Gastrocnemius medialis (tissue), 4 donors: ENCODE measurements at places on chromosomes 12 and 14. TPM values are rescaled to one million over a fixed set of nuclear protein-coding genes. Genes with fewer than 3 reads are reported as not detected.

GRCh38 chr14:53534841-53535240 is 381.7 kb upstream of the DDHD1 start:
- DNase-seq, result no peak

DNA sequence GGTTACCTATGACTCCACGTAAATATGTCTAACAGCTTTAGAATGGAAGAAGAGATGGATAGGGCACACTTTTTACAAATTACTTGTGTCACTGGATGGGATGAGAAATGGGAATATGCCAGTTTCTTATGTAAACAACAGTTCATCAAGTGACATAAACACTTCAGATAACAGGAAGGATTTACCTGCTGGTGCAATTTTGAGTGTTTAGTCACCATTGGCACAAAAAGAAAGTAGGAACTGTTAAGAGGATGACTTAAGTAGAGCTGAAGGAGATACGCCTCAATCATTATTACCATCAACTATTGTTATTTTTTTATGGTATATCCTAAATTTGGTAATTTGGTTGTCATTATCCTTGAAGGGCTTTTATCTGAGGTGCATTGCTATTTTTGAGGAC is 83.2 kb downstream of the RMST start:
- no peak for DNase-seq

DNA sequence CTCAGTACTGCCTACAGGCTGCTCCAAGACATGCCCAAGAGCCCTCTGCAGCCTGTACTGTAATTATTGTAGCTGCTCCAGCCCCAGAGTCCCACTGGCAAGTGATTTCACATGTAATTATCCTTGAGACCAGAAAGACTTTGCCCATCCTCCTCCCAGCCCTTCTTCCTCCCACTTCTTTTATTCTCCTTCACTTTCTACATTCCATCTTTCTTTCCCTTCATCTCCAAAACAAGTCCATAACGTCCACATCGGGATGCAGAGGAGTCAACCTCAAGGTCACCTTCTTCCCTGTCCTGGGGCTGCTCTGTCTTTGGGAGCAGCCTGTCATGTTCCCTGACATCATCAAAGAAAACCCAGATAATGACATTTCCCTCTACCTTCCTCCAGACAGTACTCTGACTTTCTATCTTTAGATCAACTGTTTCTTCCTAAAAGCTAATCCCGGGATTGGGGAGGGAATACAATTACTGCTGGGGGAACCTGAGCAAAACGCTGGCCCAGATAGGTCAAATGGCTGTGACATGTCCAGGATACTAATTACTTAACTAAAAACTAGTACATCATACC is 39.1 kb downstream of the SLC8A3 start:
- DNase-seq, result no peak

DNA sequence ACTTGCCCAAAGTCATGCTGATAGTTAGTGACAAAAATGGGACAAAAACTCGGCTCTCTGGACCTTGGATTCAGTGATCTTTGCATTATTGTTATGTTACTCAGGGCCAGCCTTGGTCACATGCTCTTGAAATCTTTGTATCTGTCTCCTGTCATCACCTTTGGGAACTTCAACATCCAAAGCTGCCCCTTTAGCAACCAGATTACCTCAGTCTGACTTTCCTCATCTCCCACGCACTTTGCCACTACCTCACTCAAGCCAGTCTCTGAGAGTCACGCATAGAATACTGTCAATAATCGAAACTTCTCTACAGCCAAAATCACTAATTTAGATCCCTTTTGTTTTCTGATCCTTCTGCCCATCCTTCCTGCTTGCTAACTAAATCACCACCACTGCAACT is 90.8 kb upstream of the DAAM1 start:
- DNase-seq, result no peak

DNA sequence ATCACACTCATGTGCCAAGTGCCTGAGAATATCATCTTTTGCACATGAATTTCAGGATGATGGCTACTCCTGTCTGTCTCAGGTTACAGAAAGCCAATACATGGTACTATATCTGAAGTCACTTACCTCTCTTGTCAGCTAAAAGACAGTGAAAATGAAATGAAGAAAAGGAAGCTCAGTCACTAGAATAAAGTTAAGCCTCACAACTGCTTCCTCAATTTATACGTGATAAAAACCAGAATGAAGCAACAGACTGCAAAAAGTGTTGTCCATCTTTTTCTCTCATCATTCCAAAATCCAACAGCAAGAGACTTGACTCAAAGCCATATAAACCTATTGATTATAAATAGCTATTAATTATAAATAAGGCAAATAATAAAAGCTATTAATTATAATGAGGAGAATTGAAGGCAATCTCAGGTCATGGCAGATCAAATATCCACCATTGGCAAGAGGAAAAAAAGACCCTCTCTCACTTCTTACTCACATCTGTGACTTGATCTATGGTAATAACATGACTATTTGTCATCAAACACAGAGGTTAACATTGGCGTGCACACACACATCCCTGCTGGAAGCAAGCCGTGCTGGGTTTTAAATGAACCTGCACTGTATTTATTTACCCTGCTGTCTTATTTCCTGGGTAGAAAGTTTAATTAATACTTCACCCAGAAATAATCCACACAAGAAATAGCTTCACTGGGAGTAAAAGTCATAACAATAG is 10.0 kb downstream of the NIN start:
- DNase-seq, result no peak

DNA sequence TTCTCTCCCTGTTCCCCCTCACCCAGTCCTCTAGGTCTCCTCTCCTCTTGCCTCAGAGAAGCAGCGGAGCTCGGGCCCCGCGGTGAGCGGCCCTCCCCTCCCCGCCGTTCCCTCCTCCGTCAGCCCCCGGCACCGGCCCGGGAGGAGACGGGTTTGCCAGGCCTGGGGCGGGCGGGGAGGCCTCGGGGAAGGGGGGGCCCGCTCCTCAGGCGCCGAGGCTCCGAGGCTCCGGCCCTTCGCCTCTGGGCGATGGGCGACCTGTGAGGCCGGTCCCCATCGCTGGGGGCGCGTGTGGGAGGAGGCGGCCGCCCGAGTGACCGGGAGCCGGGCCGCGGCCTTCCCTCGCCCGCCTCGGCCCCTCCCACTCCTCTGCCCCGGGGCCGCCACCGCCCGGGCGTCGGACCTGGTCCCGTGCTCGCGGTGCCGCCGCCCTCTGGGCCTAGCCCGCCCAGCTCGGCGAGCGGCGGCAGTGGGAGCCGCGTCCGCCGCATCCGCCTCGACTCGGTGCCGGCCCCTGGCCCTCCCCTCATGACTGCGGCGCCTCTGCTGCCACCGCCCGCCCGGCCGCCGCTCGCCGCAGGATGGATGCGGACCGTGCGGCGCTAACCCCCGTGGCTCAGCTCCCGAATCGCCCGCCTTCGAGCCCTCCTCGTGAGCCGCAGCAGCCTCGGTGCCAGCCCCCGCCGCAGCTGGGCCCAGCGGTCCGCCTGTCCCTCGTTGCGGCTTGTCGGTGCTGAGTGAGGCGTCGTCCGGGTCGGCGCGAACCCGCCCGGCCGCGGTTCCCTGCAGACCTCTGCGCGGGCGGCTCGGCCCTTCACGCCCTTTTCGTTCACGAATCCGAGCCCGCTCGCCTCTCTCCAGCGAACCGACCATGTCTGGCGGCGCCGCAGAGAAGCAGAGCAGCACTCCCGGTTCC is 574 bp downstream of the WNK1 start:
- DNase-seq, result peak; percentile 53

DNA sequence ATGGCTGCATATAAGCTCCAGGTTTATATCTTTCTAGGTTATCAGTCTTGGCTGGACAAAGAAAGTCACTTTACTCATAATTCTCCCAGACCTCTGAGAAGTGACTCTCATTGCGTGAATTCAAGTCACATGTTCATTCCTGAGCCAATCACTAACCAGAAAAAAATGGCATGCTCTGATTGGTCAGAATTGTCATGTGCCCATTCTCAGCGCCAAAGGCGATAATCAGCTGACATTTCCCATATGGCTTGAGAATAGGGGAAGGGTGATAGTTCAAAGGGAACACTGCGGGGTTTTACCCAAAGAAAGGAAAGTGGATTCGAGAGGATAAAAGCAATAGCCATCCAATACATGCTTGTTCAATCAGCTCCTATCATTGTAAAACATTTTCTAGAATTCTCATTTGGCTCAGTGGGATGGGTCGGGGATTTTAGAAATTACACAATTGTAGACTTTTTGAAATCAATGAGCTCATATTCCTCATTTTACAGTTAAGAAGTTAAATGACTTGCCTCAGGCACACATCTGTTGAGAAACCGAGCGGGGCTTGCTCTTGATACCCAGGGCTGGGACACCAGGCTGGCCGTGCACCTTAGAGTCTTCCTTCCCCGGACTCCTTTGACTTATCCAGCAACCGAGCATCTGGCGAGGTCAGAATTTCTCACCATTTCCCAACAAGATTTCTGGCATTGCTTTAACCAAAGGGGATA is 454.0 kb upstream of the TBX3 start:
- DNase-seq, result no peak

The AJUBA gene
- total RNA-seq, result 5.0 TPM

The MOAP1 gene
- 32.5 TPM for total RNA-seq

The SCNN1A gene
- 0.38 TPM for total RNA-seq
